ENCODE measurements at places on chromosomes 11 and 22.

DNA sequence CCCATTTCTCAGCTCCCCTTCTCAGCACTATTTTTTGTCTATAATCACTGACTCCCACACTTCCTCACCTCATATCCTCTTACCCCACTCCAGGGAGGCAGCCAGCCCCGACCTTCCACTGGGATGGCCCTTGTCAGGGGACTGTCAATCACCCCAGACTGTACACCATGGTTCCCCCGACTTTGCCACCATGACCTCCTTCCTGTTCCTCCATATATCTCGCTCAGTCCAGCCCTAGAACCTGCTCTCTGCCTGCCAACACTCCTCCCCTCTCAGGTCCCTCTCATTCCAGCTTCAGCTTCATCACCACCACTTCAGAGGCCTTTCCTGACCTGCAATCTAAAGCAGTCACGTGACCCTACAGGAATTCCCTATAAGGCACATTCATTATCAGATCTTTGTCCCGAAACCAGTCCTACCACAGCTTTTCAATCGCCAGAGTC is 16.5 kb downstream of the PRPF19 start:
- no peak for ATAC-seq

DNA sequence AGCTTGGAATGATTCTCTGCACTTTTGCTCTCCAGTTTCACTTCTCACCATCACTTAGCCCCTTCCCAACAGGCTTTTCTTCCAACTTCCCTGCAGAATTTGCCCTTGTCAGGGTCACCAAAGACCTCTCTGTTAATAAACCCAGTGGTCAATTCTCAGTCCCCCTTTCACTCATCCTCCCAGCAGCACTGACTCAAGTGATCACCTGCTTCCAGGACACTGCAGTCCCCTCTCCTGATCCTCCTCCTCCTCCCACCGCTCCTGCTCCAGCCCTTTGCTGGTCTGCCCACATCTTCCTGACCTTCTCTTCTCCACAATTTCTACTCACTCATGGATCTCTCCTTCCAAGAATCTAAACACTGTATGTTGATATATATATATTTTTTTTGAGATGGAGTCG is 57.9 kb downstream of the SHISAL1 start:
- no peak for ATAC-seq

DNA sequence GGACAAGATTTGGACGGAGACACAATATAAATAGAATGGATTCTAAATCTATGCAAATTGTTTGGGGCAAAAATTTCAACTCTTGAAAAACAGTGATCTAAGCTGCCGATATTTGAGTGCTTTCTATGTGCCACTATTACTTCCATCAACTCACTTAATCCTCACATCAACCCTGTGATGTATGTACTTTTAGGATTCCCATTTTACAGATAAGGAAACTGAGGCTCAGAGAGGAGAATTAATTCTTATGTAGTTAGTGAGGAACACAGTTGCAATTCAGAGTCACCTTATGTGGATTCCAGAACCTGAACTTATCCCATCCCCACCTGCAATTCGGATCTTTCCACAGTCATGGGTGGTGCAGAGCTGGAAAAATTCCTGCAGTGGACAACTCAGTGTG is 60.3 kb downstream of the TSPAN18 start:
- ATAC-seq: no peak

DNA sequence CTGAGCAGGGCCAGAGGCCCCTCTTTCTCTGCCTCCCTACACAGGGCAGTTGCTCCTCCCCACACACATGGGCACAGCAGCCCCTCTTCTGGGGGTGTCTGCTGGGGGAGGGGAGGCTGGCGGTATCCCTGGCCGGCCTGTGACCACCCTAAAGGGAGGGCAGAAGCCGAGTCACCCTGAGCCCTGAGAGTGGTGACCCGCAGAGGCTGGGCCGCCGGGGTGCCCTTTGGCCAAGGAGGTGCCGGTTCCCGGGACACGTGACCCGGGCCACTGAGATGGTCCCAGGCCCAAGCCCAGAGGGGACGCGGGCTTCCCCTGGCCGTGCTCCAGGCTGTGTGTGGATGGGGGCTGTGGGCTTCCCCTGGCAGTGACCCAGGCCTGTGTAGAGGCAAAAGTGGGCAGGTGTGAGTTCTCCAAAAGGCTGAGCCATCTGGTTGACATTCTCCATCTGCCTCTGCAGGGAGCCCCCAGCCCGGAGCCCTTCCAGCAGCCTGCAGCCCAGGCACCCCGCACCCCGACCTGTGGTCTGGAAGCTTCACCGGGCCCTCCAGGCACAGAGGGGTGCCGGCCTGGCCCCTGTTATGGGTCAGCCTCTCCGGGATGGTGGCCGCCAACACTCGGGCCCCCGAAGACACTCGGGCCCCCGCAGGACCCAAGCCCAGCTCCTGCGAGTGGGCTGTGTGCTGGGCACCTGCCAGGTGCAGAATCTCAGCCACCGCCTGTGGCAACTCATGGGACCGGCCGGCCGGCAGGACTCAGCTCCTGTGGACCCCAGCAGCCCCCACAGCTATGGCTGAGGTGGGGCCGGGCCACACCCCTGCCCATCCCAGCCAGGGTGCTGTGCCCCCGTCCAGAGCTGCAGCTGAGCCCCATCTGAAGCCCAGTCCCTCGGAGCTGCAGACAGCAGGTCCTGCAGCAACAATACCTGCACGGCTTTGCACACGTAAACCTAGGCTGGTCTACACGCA is 1.0 kb downstream of the ADM2 start:
- ATAC-seq: no peak

- no peak for ATAC-seq
Measured at GRCh38 chr11:125071435-125071834, 8.3 kb downstream of the SLC37A2 start.

GRCh38 chr22:43260331-43261231 is 73.6 kb upstream of the TTLL12 start:
- no peak for ATAC-seq

- ATAC-seq: no peak
Measured at GRCh38 chr22:26823966-26824365, 166.6 kb downstream of the MIAT start.

DNA sequence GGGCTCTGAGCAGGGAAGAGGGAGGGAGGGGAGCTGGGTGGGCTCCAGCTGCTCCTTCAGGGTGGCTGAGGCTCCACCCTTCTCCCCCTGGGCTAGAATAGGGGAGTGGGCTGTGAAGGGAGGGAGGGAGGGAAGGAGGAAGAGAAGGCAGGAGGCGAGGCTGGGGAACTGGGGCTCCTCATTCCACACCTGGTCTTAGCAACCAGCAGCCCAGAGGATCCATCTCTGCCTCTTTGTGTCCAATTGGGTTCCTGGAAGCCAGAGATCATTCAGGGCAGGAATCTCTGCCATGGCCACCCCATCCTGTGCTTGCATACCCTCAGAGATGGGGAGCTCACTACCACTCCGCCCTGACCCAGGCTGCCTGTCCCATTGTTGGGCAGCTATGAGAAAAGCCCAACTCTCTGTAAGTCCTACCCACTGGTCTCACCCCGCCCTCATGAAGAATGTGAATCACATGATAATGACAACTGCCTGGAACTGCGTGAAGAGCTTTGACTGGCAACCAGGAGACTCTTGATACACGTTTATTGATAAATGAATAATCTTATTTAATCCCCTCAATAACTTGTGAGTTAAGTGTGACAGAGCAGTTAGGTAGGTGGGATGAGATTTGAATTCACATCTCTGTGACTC is 7.9 kb downstream of the NCF4 start:
- ATAC-seq: no peak

DNA sequence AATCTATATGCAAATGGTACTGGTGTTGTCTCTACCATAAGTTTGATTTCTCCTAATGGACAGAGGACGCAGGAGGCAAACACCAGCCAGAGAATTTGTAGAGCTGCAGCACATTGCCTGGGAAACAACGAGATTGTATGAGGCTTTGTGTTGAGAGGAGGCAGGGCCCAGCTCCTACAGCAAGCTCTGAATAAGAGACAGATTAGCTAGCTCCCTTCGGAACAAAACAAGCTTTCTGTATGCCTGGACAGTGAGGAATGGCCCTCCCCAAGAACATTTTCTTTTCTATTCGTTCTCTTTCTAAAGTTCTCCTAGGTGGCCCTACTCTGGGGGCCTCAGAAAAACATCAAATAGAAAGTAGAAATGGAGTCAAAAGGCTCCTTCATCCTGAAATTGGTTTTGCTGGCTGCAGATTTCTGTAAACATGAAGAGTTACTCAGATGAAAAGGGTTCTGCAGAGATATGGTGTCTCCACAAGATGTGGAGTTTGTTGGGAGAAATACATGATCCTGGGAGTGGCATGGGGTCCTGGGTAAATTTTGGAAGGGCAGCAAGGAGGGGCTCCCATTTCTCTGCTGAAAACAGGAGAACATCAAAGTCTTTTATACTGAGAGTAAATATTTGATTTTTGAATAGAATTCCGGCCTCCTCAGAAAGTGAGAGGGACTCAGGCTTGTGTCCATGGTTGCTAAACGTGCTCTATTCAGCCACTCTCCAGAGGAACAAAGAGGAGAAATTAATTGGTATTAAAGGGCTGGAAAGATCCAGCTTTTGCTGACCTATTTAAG is 6.8 kb upstream of the HEPACAM start:
- no peak for ATAC-seq

GRCh38 chr11:116582571-116582970 is 190.2 kb downstream of the BUD13 start:
- no peak for ATAC-seq

DNA sequence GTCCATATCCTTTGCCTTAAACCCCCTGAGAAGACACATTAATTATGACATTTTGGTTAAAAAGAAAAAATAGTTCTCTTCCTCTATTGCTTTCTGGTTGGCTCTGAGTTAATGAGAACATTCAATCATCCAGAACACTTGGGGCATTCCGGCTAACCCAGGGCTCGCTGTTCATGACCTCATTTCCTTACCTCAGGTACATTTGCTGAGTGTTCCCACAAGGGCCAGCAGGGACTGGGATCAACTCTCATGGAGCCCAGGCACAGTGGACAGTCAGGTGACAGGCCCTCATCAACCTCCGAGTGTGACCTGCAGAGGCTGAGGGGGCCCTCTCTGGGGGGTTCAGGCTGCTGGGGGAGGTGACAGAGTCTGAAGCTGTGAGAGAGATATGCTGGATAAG is 98.9 kb downstream of the MYO18B start:
- no peak for ATAC-seq

GRCh38 chr11:107699371-107700285 is 12.2 kb downstream of the SLN start:
- no peak for ATAC-seq

GRCh38 chr22:34579519-34579918 is 486.4 kb upstream of the ISX start:
- no peak for ATAC-seq

DNA sequence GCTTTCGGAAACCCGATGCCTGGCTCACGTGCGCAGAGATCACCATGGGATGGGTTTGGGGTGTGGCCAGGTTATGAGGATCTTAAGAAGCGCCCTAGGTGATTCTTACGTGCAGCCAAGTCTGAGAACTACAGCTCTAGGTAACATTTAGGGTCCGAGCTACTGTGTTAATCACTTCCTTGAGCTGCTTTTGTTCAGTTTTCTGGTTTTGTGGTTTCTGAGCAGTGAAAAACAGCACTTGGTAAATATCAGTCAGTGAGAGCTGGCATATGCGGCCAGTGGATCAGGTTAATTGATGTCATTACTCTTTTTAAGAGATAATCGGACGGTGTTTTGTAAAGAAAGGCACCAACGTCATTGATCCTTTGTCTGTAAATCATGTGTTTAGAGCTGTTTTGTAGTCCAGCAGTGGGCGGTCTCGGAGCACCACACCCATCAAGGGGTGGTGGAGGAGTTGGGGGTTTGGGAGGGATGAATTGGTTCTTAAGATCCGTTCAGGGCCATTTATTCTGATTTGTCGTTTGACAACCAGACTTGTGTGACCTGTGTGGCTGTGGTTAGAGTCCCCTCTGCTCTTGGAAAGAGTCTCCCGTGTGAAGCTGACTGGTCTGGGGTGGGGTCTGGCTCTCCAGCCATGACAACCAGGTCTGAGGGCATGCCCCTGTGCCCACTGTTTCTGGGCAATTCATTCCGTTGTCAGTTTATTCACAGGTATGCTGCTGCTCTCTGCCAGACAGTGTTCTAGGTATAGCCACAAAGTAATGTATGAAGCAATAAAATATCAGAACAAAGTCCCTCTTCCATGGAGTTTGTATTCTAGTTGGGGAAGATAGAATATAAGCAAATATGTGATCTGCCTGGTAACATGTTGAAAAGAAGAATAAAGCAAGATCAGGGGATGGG is 61.9 kb upstream of the SORL1-AS1 start:
- no peak for ATAC-seq

- ATAC-seq: no peak
Measured at GRCh38 chr11:22680628-22681027, 14.2 kb downstream of the GAS2 start.

GRCh38 chr11:60971520-60971919 is at the start of gene CD6:
Gene CD6, plus strand, starts transcription at chr11:60971680. Its CDS starts 186 bp downstream, at chr11:60971866.
- no peak for ATAC-seq

GRCh38 chr11:130243816-130244215 is 70.9 kb downstream of the ZBTB44 start:
- no peak for ATAC-seq

DNA sequence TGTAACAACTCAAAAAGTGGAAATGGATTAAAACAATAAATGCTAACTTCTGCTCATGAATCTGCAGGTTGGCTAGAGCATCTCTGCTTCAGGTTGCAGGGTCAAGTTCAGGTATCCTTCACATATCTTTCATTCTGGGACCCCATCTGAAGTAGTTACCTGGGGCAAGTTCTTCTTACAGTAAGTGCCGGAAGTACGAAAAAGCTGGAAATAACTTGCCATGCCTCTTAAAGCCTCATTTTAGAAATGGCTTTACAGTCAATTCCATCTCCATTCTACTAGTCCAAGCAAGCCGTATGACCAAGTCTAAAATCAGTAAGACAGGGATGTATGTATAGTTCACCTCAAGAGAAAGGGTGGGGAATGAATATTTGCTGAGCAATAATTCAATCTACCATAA is 93.7 kb downstream of the FCHSD2 start:
- no peak for ATAC-seq

GRCh38 chr11:120124355-120124754 is 13.6 kb downstream of the TRIM29 start:
- ATAC-seq: no peak

GRCh38 chr22:27561286-27561904 is 240.2 kb downstream of the MN1 start:
- ATAC-seq: no peak

GRCh38 chr11:72760539-72761405 is 8.6 kb upstream of the ARAP1 start:
- ATAC-seq: no peak

DNA sequence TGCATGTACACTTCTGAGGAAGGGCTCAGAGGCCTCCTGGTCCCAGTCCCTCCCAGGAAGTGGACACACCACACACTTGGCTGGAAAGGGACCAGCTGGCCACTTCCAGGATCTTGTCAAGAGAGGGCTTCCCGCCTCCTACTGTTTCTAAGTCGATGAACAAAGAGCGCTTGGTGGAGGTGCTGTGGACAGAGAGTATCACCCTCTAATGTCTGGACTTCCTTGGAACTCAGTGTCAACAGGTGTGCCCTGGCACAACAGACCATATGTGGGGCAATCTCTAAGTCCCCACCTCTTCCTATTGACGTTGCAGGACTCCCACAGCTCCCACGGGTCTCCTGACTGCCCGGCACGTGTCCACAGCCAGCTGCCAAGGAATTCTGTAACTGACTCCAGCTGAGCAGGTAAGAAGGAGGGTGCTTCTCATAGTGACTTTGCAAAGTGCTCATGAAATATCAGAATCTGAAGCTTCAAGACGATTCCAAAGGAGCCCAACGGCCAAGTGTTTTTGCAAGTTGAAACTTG is 16.1 kb downstream of the POU2AF1 start:
- ATAC-seq: no peak

Measured in gastroesophageal sphincter (tissue), 4 donors.